ENCODE measurements at places on chromosomes 2 and 18. TPM values are rescaled to one million over a fixed set of nuclear protein-coding genes. Genes with fewer than 3 reads are reported as not detected.
A peak's percentile ranks its signal among the peaks of the same experiment; 100 is the strongest.

POTEF gene
- 88.4 TPM for total RNA-seq

SCN7A gene
- total RNA-seq = 13.8 TPM

DNA sequence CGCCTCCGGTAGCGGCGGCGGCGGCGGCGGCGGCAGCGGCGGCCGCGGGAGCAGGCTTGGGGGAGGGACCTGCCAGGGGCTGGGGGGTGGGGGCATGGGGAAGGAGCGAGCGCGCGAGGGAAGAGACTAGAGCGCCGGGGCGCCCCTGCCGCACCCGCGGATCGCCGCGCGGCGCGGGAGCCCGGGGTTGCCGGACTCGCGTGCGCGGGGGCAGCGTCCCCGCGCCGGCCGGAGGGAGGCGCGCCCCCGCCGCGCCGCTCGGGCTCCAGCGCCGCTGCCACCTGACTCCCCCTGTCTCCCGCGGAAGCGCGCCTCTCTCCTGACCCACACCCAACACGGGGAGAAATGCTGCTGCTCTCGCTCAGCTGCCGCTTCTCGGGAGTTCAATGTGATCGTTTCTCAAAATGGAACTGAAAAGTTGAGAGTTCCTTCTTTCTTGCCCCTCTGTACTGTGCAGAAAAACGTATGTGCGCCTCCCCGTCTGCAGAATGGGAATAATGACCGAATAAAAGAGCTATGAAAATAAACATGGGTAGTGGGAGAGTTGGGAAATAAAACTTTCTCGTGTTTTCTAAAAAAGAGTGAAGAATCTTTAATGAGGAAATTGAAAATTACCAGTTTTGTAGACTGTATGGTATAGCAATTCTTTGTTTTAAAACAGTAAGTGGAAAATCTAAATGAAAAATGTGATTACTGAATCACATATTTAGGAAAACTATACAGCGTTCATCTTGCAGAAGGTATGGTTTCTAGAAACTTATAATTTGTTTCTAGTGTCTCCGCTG lies 455 bp upstream of the TLK1 start:
- peak; percentile 90 for DNase-seq

- no peak for DNase-seq
Observed at GRCh38 chr18:56086176-56086575, 498.2 kb upstream of the TCF4 start.

- no peak for DNase-seq
Observed at GRCh38 chr2:74253971-74254310, 55.5 kb downstream of the MTHFD2 start.

DNA sequence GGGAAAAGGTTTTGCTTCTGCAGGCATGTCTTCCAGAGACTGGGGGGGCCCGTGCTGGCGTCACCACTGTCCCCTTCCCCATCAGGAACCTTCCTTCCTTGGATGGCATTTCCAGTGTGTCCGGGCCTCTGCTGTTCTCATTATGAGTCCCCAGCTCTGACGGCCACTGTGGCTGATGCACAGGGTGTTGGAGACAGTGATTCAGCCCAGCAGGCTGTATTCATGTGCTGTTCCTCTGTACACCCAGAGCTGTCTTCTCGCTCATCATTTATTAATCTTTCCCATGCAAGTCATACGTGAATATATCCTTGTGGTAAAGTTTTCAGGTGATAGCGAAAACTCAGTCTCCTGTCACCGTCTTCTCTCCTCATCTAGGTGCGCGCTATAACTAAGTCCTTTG lies 57.7 kb downstream of the ASAP2 start:
- no peak for DNase-seq

RAPH1 gene
- 36.5 TPM for total RNA-seq

GRCh38 chr18:56003009-56003719 lies 415.2 kb upstream of the TCF4 start:
- DNase-seq = no peak

GRCh38 chr2:108270768-108271506 lies 17.8 kb upstream of the SULT1C2 start:
- no peak for DNase-seq

MRPL33 gene
- total RNA-seq = 142 TPM

DNA sequence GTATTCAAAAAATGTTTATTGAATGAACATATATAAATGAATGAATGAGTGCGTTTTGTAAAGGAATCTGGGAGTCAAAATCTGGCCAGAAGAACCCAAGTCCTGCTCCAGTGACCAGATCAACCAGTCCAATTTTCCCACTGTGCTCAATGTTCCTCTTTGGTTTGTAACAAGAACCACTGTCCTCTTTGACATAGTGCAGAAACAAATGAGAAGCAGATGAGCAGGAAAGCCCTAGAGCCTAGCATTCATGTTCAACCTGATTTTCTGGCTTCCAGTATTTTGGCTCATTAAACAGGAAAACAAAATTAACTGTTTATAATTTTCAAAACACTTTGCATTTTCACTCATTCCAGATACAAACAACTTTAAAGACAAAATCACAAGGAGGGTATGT lies 23.2 kb downstream of the FAM124B start:
- no peak for DNase-seq

DNA sequence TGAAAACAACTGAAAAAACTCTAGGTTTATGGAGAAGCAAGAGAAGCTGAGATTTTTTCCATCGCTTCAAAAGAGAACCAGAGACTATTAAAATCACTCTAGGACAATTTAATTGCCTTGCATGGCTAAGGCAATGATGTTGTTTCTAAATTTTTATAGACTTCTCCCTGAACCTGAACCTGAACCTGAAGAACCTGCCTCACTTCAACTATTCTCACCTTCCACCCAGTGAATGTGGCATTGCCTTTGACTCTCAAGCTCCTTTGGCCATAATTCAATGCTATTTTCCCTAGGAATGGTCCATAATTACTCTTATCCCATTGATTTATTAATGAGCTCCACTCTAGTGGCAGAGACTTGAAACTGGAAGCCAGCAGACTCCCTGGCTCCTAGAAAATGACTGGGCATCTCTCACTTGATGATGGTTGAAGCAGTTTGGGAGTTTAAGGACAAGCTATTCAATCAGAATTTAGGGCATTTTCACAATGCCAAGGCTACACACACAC lies 303.8 kb upstream of the UBE2E3 start:
- DNase-seq = no peak

EFHD1 gene
- total RNA-seq = 22.9 TPM

ADD2 gene
- total RNA-seq = 6.1 TPM

DNA sequence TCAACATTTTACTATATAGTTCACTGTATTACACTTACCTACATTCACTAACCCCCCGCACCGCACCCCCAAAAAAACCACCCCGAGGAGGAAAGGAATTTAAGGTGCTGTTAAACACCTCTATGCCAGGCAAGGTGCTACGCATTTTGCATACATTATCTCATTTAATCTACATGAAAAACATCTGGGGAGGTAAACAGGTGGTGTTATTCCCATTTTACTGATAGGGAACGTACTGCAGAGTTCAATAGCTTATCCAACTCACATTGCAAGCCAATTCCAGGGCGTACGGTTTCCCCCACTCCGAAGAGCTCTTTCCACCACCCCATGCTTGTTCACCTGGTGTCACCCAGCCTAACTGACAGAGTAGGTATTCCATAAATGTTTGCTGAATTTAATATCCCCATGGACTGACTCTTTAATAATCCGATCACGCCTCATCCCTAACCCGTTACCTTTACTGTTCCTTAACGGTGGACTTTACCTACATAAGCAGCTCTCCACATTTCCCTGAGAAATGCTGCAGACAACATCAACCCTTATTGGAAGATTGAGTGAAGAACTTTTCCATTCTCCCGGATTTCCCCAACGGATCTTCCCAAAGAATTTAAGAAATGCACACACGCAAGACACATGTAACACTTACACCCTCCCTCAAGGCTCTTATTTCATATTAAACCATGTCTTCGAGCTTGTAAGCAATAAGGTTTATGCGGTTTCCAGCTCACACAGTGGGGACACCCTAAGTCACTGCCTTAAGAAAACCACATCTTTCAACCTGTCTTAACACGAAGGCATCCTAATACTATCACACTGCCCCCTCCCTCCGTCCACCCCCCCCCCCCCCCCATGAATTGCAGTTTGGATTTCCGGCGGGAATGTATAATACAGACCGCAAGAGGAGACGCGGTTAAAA lies 1.2 kb downstream of the RAPH1 start:
- DNase-seq = no peak

- DNase-seq = no peak
Observed at GRCh38 chr18:80086281-80086680, 22.8 kb upstream of the ADNP2 start.

POTEE gene
- total RNA-seq = 67.6 TPM

NCKAP1 gene
- total RNA-seq = 110 TPM

- DNase-seq = no peak
Observed at GRCh38 chr2:201969938-201970785, 63.5 kb upstream of the FZD7 start.

- DNase-seq = no peak
Observed at GRCh38 chr2:101232770-101233169, 19.9 kb upstream of the CNOT11 start.

CSRNP3 gene
- total RNA-seq = 5.3 TPM

DNA sequence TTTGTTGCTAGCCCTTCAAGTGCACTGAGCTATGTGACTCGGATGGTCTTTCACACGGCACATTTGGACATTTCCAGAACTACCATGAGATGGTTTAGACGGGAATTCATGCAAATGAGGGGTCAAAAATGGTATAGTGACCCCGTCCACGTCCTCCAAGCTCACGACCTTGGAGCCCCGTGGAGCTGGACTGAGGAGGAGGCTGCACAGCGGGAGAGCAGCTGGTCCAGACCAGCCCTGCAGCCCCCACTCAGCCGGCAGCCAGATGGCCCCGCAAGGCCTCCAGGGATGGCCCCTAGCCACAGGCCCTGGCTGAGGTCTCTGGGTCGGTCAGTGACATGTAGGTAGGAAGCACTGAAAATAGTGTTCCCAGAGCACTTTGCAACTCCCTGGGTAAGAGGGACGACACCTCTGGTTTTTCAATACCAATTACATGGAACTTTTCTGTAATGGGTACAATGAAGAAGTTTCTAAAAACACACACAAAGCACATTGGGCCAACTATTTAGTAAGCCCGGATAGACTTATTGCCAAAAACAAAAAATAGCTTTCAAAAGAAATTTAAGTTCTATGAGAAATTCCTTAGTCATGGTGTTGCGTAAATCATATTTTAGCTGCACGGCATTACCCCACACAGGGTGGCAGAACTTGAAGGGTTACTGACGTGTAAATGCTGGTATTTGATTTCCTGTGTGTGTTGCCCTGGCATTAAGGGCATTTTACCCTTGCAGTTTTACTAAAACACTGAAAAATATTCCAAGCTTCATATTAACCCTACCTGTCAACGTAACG lies 88.8 kb downstream of the EPAS1 start:
- peak; percentile 7 for DNase-seq

MYO5B gene
- total RNA-seq = 26.1 TPM

DNA sequence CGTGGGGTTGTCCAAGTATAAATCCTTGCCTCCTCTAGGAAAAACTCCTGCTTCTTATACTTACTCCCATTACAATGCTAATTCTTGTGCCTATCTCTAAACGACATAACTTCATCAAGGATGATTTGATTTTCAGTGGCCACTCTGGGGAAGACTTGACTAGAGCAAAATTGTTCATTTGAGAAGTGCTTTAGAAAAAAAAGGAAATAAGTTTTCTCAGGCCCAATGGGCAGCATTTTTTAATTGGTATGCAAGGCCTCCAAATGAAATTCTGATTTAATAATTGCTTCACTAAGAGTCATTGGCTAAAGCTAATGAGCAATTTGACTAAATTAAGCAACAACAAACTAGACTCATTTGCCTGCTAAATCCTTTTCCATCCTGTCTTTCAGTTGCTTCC lies 496.1 kb downstream of the TSN start:
- DNase-seq = no peak

CNRIP1 gene
- total RNA-seq = 9.2 TPM

DNA sequence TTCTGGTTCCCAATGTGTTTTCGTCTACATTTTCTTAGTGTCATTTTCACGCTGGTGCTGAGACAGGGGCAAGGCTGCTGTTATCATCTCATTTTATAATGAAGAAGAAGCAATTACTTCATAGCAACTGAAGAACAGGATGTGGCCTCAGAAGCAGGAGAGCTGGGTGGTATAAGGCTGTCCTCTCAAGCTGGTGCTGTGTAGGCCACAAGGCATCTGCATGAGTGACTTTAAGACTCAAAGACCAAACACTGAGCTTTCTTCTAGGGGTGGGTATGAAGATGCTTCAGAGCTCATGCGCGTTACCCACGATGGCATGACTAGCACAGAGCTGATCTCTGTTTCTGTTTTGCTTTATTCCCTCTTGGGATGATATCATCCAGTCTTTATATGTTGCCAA lies 7.3 kb downstream of the IL36G start:
- no peak for DNase-seq

ARHGAP25 gene
- total RNA-seq = 6.7 TPM

ACOXL gene
- total RNA-seq = 5.3 TPM

DNA sequence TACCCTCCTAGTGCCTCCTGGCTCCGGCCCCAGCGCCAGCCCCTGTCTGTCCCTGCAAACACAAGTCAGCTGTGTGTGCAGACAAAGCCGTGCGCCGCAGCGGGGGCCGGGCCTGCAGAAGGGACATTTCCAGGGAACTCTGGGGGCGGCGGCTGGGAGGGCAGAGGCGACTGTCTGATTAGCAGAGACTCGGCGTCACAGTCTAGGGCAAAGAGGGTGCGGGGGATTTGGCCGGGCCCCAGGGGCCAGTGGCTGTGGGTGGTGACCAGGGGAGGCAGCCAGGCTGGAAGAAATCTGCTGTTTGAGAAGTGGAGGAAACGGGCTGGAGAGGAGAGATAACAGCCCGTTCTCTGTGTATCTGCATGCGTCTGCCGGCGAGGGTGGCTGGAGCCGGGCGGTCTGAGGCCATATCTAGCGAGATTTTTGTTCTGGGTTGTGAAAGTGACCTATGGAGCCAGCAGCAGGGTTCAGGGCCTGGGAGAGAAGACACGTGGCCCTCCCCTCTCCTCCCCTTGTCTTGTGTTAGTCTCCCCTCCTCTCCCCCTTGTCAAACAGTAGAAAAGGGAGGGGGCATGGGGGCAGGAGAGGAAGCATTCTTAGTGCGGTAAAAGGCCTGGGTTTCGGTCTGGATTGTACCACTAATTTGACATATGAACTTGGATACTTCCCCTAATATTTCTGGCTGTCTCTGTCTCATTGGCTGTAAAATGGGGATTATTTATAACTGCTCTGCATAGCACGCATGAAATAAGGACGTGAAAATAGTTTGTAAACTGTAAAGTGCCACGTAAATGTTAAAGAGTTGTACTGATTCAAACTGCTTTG lies 169.4 kb downstream of the SMAD7 start:
- peak; percentile 96 for DNase-seq

DNA sequence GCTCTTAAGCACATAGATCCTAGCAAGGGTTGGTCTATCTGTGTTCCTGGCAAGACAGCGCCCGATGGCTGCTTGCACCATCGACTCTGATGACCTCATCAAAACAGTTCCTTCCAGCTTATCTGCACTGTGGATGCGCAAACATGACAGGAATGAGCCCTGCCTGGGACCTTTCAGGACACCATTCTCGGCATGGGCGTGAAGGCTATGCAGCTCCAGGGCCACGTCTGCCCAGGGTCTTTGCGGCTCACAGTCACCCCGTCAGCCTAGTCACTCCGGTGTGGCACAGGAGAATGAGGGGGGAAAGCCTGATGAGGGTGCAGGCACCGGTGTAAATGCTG lies 147.8 kb upstream of the TWIST2 start:
- DNase-seq = no peak

PCARE gene
- 1.0 TPM for total RNA-seq
